ENCODE measurements at places on chromosomes 3 and 15.

- DNase-seq = peak; percentile 32
Observed at GRCh38 chr15:101536166-101536874, 46.8 kb upstream of the PCSK6 start.

DNA sequence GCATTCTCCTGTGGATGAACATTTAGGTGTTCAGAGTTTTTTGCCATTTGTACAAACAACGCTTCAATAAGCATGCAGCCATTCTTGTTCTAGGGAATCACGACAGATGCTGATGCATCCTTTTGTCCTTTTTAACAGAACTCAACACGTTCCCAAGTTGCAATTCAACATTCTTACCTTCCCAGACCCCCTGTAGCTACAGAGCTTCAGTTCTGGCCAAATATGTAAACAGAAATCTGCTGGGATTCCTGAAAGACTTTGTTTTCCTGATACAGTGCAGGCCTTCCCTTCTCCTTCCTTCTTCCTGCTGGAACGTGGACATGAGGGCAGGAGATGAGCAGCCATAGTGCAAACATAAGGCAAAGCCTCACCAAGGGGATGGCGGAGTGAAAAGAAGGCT is 59.1 kb upstream of the SPATA12 start:
- DNase-seq = no peak

GRCh38 chr3:145089337-145089736 is 1071.6 kb downstream of the PLOD2 start:
- no peak for DNase-seq

DNA sequence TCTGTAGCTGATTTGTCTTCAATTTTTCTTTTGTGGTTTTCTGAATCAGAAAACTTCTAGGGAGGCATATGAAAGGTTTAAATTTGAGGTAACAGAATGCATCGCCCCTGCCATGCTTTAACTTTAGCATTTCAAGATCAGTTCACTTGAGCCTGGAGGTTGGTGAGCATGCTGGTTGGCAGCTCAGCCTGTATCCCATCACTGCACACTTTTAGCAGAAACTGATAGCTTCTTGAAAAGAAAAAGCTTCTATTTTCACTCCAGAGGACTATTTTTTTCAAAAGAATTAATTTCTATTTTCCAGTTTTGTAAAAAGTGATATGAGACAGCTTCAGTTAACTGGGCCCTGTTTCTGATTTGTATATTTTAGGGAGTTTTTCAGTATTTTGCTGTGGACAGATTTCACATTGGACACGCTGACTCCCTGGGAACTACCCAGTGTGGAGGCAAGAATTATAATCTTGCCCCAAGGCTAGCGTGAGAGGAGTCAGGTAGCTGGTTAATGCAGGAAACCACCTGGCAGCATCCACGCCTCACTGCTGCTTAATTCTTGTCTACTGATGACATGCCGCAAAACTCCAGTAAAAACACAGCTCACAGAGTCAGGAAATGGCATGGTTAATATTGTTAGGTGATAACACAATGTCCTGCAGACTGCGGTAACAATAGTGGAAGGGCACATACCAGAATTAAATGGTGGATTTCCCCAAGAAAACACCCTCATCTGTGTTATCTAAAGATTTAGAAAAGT is 71.4 kb downstream of the DUT start:
- DNase-seq = no peak

DNA sequence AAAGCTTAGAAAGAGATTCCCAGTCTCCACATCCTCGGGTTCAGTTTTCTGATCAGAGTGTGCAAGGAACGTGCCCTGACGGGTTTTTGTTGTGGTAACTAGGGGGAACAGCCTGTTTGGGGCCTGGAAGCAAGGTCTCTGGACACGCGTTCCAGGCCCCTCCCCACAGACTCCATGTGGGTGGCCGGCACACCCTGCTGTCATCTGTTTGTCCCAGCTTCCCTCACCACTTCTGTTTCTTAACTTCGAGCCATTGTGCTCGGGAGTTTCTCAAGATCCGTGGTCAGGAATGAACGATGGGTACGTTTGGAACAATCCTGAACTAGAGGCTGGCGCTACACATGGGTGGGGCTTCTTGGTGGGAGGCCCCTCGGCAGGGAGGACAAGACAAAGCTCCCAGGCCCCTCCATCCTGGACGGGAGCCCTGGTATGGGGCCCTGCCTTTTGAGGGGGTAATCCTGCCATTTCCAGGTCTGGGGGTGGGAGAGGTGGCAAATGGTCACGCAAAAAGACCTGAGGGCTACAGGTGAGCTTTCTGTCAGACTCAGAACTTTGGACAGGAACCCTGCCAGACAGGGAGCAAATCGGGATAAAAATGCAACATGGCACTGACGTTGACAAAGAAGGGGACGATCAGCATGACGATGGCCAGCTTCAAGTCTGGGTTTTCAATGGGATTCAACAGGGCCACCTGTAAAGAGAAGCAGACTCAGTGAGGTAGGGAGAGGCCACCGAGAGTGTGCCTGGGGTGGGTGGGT is 8.5 kb upstream of the MUSTN1 start:
- no peak for DNase-seq

Measured in ureter (tissue), 1 donor.